ENCODE measurements at places on chromosomes 12 and 14.
A peak's percentile ranks its signal among the peaks of the same experiment; 100 is the strongest.

GRCh38 chr14:26841920-26842741 lies 244.3 kb upstream of the NOVA1 start:
- peak; percentile 5 for DNase-seq

- DNase-seq = no peak
These were observed 12.0 kb upstream of the CD9 start for GRCh38 chr12:6187948-6188793.

GRCh38 chr14:82528016-82528415 lies 994.4 kb upstream of the SEL1L start:
- no peak for DNase-seq

DNA sequence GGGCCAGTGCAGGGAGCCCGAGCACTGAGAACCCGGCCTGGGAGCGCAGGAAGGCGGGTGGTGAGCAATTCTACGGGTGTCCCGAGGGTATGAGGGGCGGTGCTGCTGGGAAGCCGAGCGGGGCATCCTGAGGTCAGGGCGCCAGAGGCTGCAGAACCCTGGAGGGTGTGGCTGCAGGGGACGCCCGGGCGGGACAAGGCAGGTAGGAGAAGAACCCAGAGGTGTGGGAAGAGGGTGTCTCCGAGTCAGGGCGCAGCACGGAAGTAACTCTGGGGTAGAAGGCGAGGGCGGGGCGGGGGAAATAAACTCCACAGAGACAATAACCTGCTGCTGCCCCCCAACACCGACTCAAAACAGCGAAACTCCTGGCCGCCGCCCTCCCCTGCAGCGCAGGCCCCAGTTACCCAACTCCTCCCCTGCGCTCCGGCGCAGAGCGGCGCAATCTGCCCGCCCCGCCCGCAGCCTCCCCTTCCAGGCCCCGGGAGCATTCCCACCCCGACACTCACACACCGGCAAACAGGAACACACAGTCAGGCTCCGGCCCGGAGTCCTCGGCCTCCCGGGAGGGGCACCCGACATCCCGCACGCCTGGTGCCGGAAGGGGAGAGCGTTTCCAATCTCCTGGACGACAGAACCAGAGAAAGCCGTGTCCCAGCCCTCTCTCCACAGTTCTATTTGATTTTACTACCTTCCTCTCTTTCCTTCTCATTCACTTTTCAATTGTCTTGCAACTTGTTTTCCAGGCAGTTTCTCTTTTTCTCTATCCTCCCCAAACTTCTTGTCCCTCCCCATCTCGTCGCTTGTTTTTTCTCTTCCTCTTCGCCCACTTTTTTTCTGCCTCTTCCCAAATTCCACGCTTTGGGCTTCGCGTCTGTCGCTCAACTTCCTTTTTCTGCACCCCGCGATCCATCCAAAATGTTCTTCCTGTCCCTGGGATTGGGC lies 2.4 kb downstream of the HRK start:
- DNase-seq = no peak

DNA sequence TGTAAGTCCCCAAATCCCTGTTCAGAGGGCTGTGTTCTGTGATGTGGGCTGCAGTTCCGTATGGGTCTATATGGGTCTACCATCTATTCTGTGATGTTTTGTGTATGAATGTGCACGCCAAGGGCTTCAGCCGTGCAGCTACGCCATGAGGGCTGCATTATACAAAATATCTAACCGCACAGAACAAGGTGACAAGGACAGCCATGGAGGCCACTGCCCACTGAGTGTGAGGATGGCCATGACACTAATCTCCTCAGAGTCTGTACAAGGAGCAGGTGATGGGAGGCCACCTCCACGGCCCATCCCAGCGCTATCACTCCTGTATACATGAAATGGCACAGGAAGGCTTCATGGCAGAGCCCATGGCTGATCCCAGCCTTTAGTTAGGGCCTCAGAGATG lies 102.0 kb downstream of the DICER1 start:
- no peak for DNase-seq

- DNase-seq = no peak
These were observed 2.3 kb upstream of the CEBPE start for GRCh38 chr14:23121361-23121771.

DNA sequence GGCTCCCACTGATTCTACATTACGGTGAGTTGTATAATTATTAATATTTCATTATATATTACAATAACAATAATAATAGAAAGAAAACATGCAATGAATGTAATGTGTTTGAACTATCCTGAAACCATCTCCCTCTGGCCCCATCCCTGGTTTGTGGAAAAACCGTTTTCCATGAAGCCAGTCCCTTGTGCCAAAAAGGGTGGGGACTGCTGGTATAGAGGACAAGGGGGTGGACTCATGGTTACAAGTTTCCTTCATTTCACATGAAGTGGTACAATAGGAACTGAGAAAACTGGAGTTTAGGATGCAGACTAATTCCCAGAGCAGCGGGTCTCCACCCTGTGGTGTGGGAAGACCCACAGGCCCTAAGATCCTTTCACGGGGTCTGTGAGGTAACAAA lies 3.0 kb upstream of the C1RL start:
- DNase-seq = no peak

- no peak for DNase-seq
These were observed 3.3 kb upstream of the BHLHE41 start for GRCh38 chr12:26128168-26128567.

DNA sequence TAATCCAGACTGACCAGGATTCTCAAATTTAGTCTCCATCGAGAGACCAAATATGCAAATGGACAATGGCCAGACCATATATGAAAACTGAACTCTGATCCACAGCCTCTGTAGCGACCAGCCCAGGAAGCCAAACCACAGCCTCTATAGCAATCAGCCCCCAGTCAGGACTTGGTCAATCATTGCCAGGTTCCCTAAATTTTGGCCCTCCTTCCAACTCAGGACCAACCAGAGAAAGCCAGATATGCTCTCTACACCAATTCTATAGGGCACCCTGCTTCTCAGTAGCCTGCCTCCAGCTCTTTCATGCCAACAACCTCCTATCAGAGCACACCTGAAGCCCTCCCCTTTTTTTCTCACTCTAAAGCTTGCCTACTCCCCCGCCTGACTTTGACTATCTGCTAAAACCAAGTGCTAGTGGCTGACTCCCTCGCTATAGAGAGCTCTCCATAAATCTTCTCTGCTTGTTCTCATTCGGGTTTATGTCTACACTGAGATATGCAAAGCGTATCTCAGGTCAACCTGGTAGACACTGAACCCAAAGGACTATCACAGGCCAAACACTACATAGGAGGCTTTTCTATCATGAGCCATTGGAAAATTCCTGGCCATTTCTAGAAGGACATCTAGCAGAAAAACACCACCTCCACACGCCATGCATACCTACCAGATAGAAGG lies 110.5 kb upstream of the FUT8 start:
- no peak for DNase-seq

DNA sequence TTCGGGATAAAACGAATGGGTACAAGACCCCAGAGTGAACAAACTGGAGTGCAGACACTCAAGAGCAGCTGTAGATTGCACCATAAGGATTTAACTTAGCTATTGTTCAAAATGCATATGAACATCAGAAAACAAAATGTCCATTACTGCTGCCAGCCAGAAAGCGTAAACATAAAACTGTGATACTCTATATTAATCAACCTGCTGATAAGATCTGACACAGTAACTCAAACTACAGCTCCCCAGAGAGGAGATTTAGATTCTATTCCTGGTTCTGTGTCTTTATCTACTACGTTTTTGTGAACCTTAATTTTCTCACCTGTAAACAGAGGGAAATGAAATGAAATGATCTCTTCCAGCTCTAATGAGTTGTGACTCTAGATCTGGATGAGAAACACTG lies 22.3 kb downstream of the LRIG3 start:
- no peak for DNase-seq

DNA sequence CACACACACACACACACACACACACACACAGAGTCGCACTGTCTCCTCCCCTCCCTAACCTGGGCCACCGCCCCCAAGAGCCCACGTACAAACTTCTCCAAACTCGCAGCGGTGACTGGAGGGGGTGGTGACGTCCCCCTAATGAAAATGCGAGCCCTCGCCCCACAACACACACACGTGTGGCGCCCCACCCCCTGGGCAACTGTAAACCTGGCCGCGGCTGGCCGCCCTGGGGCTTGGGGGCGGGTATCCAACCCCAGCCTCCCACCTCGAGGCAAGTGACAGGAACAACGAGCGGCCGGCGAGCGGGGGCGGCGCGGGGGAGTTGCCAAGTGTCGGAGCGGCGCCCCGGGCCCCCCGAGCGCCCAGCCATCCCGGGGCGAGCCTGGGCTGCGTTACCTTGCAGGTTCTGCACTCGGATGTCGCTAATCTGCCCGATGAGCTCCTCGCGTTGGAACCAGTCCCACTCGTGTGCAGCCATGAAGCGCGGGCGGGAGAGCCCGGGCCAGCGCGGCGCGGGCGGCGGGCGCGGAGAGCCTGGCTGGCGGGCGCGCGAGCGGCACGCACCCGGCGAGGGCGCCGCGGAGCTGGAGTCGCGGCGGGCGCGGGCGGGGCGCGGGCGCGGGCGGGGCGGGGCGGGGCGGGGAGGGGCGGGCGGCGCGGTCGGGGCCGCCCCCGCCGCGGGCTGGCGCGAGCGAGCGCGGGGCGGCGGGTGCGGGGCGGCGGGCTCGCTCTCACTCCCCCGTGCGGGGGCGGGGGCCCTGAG lies at the start of gene CLMN:
TSS of gene CLMN (minus strand) at position 597 of the 766 bp plus-strand sequence. CDS start at position 481, 116 bp downstream.
- DNase-seq = no peak

DNA sequence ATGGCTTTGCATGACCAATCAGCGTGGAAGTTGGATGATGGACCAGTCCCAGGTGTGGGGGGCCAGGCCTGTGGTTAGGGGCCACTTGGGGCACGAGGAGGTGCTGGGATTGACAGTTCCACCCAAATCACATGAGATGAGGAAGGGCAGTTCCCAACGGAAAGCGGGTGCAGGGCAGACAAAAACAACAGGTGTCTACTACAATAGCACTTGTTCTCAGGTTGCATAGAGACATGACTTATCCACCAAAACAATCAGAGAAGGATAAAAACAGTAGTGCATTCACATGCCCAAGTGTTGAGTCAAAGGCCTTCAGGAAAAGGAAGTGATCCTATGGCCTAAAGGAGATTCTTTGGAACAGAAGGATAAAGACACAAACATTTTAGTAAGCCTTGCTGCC lies 14.6 kb upstream of the EIF2B2 start:
- DNase-seq = no peak

GRCh38 chr12:31750747-31751039 lies 21.9 kb upstream of the AMN1 start:
- no peak for DNase-seq

- DNase-seq = no peak
These were observed 759 bp downstream of the NFYB start for GRCh38 chr12:104137001-104137901.

DNA sequence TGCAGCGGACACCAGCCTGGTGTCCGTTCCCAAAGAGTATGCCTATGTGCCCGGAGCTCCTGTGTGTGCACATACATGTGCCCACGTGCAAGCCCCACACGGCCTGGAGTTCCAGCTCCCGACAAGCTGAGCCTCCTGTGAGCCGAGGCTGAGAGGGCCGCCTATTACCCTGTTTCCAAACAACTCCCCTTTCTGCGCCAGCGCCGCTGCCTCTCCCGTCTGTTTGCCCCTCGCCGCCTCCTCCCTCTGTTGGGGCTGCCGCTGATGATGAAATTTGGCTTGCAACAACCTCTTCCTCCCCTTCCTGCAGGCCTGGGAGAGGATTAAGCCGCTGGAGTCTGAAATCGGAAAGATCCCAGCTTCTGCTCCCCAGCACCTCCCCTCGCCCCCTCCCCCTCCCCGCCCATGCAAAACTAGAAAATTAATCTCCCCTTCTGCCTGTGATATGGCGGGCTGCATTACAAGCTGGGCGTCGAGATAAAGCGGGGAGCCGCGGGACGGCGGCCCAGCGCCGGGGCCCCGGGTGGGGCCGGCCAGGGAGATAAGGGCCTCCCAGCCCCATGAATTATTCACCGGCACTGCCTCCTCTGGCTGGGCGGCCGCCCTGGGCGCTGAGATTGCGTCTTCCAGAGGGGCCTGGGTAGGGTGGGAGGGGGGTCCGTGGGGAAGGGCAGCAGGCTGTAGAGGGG lies 6.8 kb upstream of the ASIC1 start:
- DNase-seq = no peak

DNA sequence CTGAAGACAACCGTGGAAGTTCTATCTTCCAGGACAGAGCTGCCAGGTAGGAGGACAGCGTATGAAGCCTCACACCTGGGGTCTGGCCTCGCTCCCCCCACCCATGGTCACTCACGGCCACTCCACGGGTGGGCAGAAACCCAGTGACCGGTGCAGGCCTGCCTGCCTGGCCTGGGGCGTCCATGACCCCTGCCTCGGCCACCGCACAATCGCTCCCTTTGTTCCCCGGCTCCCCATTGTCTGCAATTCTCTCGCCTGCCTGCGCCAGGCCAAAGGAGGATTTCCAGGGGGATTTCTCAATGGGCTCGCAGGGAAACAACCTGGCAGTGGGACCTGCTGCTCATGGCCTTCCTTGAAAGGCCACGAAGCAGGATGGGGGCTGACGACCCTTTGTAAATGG lies 22.6 kb downstream of the CCDC85C start:
- no peak for DNase-seq

- no peak for DNase-seq
These were observed 4.4 kb upstream of the NPAS3 start for GRCh38 chr14:32934073-32934880.

DNA sequence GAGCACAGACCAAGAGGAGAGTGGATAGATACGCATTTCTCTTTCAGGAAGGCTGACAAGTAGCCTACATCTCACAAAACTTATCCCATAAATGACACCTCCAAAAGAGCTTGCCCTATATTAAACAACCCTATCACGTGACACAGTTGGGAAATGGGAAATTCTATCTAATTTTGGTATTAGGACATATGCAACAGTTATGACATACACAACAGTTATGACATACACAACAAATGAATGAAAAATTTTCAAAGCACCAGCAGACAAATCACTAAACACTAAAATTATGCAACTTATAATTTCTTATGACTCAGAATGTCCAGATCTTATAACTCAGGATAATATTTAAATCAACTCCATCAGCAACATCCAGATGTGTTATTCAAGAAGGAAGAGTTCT lies 54.1 kb downstream of the DUSP16 start:
- no peak for DNase-seq

- no peak for DNase-seq
These were observed 53.4 kb downstream of the CYP46A1 start for GRCh38 chr14:99737451-99737951.

GRCh38 chr12:52003591-52003990 lies 3.2 kb upstream of the TAMALIN start:
- DNase-seq = no peak

GRCh38 chr14:32761381-32761968 lies 177.2 kb upstream of the NPAS3 start:
- DNase-seq = peak; percentile 18
